IMR-90 (cell line): ENCODE measurements at places on chromosomes 5 and 9.

DNA sequence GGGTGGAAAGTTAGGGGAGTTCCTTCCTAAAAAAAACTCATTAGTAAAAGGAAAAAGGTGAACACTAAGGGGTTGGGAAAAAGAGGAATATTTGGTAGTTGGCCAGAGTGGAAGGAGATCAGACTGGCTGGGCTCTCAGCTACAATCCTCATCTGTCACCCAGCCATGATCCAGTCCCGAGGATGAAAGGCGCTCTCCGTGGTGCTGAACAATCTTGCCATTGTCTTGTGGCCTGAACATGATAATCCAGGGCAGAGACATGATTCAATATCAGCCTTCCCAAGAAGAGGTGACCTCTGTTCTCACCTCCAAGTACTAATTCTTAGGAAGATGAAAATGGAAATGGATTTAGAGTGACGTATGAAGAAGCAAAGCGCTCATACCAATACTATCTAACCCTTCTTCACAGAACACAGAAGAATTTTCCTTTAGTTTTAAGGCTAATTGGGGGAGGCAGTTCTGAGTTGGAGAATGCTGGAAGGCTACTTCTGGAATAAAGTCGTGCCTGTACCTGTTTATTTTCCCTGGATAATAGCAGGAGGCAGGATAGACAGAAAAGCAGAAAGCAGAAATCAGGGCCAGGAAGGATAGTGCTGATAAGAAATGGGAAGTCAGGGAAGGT lies 36.6 kb upstream of the MYORG start:
- DNase-seq = peak; percentile 43
- H3K4me3 ChIP-seq = no peak overlapping the region
- no peaks in the 10 kb centered on the region for H3K27me3 ChIP-seq

GRCh38 chr9:113957821-113958341 lies 81.8 kb downstream of the ZNF618 start:
- H3K27me3 ChIP-seq = no peaks in the 10 kb centered on the region
- peaks cover 48% of the 10 kb centered on the region for H3K4me1 ChIP-seq
- peak; percentile 94 for DNase-seq
- H3K36me3 ChIP-seq = peaks cover 4% of the 10 kb centered on the region; the same call in 1 of the 2 replicates

DNA sequence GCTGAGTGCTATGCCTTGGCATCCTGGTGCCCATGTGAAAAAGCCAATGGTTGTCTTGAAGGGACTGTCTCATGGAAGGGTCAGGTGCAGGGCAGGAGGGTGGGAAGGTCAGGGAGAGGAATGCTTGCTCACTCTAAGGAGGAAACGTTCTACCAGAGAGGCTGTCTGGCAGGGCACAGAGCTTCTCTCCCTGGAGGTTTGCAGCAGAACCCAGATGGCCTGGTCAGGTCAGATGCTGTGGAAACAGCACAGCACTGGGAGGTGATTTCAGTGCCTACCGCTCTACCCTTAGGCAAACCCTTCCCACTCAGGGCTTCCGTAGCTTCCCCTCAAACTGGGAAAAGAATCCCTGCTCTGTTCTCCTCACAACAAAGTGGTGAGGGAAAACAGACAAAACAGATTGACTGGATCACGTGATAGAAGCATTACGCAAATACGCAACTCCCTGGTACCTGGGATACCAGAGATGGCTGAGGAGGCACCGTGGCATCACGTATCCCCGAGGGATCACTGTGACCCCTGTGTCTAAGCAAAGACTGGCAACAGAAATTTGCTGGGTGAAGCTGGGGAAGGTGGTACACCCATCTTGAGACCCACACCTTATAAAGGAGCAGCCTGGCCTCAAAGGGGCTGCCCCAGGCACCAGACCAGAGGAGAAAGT lies 3.9 kb upstream of the MGAT1 start:
- H3K27me3 ChIP-seq = no peaks in the 10 kb centered on the region
- H3K36me3 ChIP-seq = peaks cover 10% of the 10 kb centered on the region
- no peak for DNase-seq
- H3K4me3 ChIP-seq = no peak overlapping the region
- peaks cover 16% of the 10 kb centered on the region for H3K4me1 ChIP-seq
- no peak overlapping the region for H3K27ac ChIP-seq

GRCh38 chr9:93907551-93908199 lies 47.5 kb downstream of the BARX1 start:
- no peak overlapping the region for H3K27ac ChIP-seq
- no peaks in the 10 kb centered on the region for H3K36me3 ChIP-seq
- peaks cover 26% of the 10 kb centered on the region for H3K27me3 ChIP-seq

- peaks cover 25% of the 10 kb centered on the region for H3K4me1 ChIP-seq
- H3K36me3 ChIP-seq = no peaks in the 10 kb centered on the region
These were observed 19.3 kb upstream of the PPP2CA start for GRCh38 chr5:134245101-134245604.

DNA sequence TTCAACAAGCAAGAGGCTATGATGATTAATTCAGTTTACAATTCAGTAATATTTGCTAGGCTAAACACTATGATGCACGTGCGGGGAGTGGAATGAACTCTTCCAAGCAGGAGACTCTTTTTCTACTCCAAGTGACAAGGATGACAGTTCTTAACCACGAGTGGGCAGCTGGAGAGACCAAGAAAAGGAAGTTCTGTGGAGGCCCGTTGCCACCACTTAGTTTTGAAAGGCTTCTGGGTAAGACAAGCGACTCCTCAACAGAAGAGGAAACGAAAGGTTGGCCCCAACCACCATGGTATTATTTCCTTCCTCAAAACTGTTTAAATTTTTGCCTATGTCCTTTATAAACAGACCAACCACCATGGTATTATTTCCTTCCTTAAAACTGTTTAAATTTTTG lies 2.8 kb downstream of the DCAF12 start:
- H3K4me1 ChIP-seq = peaks cover 8% of the 10 kb centered on the region
- no peaks in the 10 kb centered on the region for H3K27me3 ChIP-seq
- H3K36me3 ChIP-seq = peaks cover 4% of the 10 kb centered on the region
- H3K4me3 ChIP-seq = no peak overlapping the region
- no peak overlapping the region for H3K27ac ChIP-seq

- H3K4me1 ChIP-seq = no peaks in the 10 kb centered on the region
- no peaks in the 10 kb centered on the region; the same call in 1 of the 2 replicates for H3K27me3 ChIP-seq
- DNase-seq = no peak
These were observed 52.1 kb downstream of the BARX1 start for GRCh38 chr9:93902780-93903655.
